Activated naive CD4-positive, alpha-beta T cell treated with Interleukin-2 at 50 U/mL for 16 hours (primary cell): ENCODE measurements at places on chromosomes 16 and 17.
A peak's percentile ranks its signal among the peaks of the same experiment; 100 is the strongest.

DNA sequence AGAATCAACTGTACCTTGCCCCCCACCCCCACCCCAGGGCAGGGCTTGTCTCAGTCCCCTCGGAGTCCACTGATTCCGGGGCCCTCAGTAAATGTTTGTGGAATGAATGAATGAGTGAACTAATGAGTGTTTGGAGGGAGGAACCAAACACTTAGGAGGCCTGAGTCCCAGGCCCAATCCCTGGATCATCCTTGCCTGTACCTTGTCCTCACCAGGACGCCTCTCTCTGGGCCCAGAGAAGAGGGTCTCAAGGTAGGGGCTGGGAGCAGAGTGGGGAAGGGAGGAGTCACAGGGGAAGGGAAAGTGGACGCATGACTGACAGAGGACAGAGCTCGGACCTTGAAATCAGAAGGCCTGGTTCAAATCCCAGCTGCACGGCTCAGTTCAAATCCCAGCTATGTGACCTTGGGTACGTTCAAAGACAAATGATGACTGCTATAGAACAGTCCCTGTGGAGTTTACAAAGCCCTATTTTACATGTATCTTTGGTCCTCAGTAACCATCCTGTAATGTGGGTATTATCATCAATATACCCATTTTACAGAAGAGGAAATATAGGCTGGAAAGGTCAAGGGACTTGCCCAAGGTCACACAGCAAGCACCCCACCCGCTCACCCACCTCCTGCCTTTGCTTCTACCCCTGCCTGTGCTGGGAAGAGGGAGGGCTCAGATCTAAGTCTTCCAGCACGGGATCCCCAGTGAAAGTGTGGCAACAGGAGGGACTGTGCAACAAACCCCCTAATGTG is 18.3 kb downstream of the SLC4A1 start:
- DNase-seq, result no peak

DNA sequence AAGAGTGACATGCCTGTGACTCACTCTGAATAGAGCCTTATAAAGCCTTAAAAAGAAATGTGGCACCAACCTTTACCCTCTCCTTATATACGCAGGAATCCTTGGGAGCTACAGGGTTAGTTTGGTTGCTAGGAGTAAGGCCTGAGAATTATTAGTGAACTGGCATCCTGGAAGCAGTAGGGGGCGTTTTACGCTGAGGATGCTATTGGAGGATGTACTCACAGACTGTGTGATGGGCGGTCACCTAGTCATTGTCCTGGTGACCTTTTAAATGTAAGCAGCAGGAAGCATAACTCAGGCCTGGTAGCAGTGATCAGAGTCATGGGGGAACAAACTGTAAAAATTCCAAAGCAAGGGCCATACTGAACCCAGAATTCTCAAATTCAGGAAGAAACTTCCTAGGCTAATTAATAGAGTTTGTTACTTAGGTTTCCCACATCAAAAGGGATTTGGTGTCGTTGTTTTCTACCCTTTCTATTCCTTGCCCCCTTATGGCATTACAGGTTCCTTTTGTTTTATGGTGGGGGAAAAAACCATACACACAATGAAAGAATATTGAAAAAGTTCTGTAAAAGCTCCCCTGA is 153.8 kb downstream of the SNX11 start:
- DNase-seq, result no peak

DNA sequence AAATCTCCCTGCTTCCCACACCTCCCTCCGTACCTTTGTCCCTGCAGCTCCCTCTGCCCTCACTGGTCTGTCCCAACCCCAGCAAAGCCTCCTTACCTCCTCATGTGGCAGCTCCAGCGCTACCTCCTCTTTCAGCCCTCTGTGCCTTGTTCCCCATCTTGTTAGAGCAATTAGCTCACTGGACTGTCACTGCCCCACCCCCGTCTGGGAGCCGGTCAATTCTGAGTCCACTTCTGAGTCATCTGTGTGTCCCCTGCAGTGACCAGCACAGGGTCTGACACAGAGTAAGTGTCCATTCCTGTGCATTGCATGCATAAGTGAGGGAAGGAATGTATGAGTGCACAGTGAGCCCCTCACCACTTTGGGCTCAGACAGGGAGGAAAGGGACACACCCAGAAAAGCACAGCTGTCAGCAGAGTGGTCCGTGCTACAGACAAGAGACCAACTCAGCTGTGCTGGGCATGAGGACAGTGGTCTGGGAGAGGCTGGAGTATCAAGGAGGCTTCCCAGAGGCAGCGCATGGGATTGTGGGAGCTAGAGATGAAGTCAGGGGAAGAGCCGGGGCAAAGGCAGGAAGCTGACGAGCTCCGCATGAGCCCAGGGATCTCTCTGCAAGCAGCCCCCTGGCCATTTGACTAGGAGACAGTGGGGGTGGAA is 45.9 kb downstream of the PITPNM3 start:
- no peak for DNase-seq

DNA sequence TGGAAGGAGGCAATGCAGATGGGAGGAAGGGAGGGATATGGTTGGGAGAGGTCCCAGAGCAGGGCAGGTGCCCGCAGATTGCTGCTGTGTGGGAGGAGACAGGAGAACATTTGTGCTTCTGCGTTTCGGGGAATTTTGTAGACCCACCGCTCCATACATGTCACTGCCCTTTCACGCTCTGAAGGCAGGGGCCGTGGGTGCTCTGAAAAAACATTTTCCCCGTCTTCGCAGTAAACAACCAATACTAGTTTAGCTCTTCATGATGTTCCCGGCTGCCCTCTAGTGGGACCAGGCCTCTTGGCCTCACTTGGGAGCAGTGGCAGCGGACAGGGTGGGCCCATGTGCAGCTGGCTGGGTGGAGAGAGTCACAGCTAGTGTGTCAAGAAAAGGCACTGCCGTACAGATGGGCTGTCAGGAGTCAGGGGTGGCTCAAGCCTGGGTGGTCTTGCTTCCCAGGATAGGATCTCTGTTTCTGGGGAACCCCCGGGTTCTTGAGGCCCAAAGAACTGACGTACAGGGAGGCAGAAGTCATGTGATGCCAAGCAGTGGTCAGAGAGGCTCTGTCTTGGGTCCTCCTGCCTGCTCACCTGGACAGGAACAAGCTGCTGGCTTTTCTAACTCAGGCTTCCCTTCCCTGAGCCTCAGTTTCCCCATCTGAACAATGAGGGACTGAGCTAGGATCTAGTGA is 46.5 kb upstream of the CPNE2 start:
- DNase-seq, result peak; percentile 9

- DNase-seq, result peak; percentile 22
These were observed 1.7 kb upstream of the DVL2 start for GRCh38 chr17:7235693-7236665.

DNA sequence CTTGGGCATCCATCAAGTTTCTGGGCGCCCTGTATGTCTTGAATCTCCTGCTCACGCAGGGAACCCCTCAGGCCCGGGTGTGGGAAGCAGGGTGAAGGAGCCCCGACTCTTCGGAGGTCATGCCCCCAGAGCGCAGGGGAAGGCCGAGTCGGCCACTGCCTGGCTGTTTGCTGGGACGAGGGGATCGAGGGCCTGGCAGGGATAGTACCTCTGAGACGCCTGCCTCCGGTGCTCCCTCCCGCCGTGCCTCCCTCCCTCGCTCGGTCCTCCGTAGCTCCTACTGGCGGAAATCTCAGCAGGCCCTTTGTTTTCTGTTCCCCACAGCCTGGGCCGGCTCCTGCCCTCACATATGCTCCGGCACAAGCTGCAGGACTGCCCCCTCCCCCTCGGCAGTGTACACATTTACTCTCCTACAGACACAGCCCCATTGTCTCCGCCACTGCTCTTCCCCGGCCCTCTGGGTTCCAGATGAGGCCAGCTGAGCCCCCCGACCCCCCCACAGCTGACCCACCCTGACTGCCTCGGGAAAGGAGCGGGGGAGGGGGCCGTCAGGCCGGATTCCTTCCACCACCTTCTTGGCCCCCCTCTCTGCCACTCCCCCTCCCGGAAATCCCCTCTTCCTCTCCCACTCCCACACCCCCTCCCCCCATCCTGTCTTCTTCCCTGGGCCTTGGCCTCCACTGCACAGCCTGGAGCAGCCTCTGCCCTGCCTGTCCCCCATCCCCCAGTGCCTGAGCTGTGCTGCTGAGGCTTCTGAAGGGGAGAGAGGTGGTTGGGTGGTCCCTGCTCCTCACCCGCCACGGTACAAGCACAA is 1.4 kb downstream of the TRAF4 start:
- DNase-seq, result no peak

GRCh38 chr16:11950388-11950787 is 8.5 kb upstream of the NPIPB2 start:
- no peak for DNase-seq

DNA sequence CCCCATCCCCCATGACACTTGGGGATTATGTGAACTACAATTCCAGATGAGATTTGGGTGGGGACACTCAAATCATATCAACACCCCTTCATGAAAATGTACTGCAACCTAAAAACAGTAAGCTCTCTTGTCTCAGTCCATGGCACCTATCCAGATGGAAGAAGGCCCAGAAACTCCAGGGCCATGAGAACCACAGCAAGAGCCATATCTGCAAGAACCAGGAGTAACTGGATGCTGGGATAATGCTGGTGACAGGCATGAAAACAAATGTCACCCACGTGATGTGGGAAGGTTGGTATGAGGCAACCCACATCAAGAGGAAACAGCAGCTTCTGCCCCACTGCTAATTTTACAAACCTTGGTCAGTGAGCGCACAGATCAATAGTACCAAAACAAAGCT is 400.1 kb upstream of the ERCC4 start:
- DNase-seq, result no peak

DNA sequence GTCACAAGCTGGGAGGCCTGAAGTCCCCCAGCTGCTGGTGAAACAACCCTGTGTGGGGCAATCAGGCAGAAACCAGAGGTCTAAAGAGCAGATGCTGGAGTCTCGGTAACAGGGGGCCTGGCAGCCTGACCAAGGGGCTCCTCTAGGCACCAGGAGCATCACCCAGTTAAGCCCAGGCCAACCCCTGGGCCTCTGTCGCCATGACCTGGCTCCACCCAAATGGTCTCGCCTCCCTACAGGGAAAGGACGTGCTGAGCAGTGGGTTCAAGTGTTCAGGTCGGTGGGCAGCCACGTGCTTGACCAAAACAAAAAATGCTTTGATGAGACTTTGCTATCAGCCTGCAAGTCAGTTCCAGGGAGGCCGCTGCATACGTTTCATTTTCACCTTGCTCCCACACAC is 240.3 kb downstream of the ZNF423 start:
- no peak for DNase-seq

DNA sequence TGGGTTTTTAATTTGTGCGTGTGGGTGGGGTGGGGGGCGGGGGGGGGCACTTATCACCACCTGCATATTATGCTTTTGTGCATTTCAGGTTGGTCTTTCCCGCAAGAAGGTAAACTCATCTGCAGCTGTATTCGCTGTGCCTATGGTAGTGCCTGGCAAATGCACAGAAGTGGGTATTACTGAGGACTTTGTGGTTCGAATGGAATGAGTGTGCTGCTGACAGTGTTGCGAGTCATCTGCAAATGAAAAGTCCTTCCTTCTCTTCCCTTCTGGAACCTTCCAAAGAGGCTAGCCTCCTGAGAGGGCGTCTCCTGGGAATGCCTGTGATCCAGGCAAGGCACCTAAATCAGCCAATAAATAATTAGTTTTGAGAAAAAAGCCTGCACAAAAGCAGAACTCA is 532.9 kb downstream of the MAF start:
- DNase-seq, result no peak

GRCh38 chr17:48351911-48352332 is 78.1 kb downstream of the SKAP1 start:
- no peak for DNase-seq
